ENCODE measurements at places on chromosomes 13 and 19. TPM values are rescaled to one million over a fixed set of nuclear protein-coding genes. Genes with fewer than 3 reads are reported as not detected.

DNA sequence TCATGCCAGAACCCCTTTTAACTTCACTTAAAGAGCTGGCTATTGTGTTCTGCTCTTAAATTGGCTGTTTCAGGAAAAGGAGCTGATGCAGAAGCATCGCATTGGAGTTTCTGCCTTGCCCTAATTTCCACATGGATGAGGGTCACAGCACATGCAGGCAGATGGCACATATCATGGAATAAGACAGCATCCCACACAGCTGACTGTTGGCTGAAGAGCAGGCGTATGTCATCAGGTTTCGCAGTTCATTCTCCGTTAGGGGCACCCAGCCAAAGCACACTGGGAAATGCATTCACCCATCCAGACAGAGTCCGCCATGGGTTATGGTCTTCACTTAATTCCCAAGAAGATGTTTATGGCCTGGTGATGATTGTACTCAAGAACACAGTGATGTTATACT is 572.5 kb downstream of the LIG4 start:
- H3K36me3 ChIP-seq, result no peaks in the 10 kb centered on the region
- H3K27me3 ChIP-seq, result no peaks in the 10 kb centered on the region
- no peak overlapping the region for H3K27ac ChIP-seq
- no peak overlapping the region for H3K4me3 ChIP-seq

DNA sequence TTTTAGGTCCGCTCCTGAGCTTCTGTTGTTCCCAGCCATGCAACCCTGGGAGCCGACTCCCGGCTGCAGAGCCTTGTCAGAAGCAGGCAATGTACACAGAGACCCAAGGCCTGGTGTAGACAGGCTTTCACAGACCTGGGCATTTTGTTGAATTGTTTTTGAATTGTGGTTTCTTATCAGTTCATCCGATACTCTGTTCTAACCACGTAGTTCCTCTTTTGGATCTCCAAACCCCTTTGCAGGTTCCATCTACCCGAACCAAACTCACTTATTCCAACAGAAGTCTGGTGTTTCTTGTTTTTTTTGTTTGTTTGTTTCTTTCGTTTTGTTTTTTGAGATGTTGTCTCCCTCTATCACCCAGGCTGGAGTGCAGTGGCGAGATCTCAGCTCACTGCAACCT is 6.3 kb upstream of the NLRP2 start:
- H3K27me3 ChIP-seq, result no peaks in the 10 kb centered on the region
- H3K4me3 ChIP-seq, result no peak overlapping the region
- no peaks in the 10 kb centered on the region for H3K36me3 ChIP-seq
- H3K4me1 ChIP-seq, result no peaks in the 10 kb centered on the region

DNA sequence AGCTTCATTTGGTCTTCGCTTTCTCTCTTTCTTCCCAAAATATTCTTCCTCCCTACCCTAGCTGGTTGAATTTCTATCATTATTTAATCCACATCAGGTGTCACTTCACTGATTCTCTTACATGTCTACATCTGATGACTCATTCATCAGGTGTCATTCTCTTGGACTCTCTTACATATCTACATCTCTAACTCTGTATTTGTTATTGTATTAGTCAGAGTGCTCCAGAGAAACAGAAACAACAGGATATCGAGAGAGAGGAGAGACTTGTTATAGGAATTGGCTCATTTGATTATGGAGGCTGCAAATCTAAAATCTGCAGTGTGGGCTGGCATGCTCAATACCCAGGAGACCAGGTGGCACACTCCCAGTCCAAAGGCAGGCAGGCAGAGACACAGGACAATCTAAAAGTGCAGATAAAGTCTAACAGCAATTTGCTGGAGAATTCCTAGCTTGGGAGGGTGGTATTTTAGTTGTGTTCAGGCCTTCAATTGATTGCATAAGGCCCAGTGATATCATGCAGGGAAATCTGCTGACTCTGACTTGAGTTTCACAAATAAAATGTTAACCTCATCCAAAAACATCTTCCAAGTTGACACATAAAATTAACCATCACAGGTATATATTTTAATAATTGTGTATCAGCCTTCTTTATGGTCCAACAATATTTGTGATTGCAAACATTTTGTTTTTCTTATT is 541.4 kb upstream of the SLITRK5 start:
- H3K4me1 ChIP-seq, result no peaks in the 10 kb centered on the region
- H3K27me3 ChIP-seq, result no peaks in the 10 kb centered on the region
- H3K27ac ChIP-seq, result no peak overlapping the region
- no peak overlapping the region for H3K4me3 ChIP-seq

GRCh38 chr19:14086098-14086497 is 515 bp upstream of the C19orf67 start:
- DNase-seq, result no peak
- no peaks in the 10 kb centered on the region for H3K27me3 ChIP-seq
- H3K27ac ChIP-seq, result no peak overlapping the region
- no peaks in the 10 kb centered on the region for H3K36me3 ChIP-seq
- no peak overlapping the region for H3K4me3 ChIP-seq

DNA sequence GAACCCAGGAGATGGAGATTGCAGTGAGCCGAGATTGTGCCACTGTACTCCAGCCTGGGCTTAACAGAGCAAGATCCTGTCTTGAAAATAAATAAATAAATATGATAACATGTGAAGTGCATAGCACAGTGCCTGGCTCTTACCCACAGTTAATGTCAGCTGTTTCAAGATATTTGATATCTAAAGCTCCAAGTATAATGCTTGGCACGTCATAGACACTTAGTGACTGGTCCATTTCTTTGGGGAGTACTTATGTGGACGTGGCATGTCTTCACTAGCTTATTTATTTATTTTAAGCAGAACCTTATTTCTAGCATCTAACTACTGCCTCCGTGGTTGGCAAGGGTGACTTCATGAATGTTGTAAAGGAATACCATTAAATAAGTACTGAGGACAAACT is 18.8 kb downstream of the GARRE1 start:
- no peaks in the 10 kb centered on the region for H3K27me3 ChIP-seq
- no peak overlapping the region for H3K27ac ChIP-seq
- H3K36me3 ChIP-seq, result no peaks in the 10 kb centered on the region
- no peak for DNase-seq

GRCh38 chr19:8302357-8302691 is 5.8 kb downstream of the CD320 start:
- H3K27ac ChIP-seq, result no peak overlapping the region
- no peaks in the 10 kb centered on the region for H3K36me3 ChIP-seq
- no peak for DNase-seq
- H3K4me3 ChIP-seq, result no peak overlapping the region
- no peaks in the 10 kb centered on the region for H3K27me3 ChIP-seq

TNFSF9 gene
- 0.62 TPM for polyA plus RNA-seq
